ENCODE measurements at places on chromosomes 7 and 10.

DNA sequence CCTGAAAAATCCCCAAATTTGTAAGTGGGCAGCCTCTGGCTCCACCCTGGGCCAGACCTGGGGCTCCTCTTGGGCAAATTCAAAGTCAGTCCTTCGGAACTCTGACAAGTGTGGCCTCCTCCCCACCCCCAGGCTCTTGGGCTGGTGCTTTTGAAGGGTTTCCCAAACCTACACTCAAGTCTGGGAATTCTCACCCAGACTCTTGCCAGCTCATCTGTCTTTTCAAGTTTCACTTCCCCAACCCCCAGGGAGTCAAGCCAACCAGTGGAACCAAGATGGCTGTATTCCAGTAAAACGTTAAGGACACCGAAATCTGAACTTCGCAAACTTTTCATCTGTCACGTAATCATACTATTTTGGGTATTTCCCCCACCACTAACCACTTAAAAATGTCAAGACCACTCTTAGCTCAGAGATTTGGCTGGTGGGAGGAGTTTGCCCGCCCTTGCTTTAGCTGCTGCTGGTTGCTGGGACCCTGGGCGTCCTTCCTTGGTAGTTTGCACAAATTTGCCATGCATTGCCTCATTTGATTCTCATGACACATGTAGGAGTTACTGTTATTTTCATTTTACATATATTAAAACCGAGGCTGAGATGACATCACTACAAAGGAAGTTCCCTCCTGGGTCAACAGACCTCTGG, 1.7 kb upstream of the MYO1G start:
- H3K27ac ChIP-seq, result peak overlapping the region; percentile 63
- H3K36me3 ChIP-seq, result peaks cover 23% of the 10 kb centered on the region
- DNase-seq, result no peak
- peak overlapping the region; percentile 36 for H3K4me3 ChIP-seq
- H3K27me3 ChIP-seq, result no peaks in the 10 kb centered on the region
- peaks cover 21% of the 10 kb centered on the region for H3K4me1 ChIP-seq

DNA sequence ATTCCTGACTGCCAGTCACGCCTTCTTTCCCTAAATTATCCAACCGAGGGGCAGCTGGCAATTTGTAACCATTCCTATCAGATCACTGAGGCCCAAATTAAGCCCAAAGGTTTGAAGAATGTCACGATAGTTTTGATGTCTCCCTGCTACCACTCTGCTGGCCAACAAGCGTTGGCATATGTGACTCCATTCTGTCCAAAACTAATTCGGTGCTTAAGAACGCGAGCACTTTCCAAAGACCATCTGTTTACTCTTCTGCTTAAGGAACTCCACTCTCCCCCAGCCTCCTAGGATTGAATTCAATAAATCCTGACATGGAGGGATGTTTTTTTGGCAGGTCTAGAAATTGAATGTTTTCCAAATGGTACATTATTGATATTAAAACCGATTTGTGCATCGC, 131.5 kb upstream of the CTBP2 start:
- no peak overlapping the region for H3K4me3 ChIP-seq
- no peaks in the 10 kb centered on the region for H3K4me1 ChIP-seq
- peaks cover 3% of the 10 kb centered on the region for H3K27me3 ChIP-seq
- no peak overlapping the region for H3K27ac ChIP-seq

DNA sequence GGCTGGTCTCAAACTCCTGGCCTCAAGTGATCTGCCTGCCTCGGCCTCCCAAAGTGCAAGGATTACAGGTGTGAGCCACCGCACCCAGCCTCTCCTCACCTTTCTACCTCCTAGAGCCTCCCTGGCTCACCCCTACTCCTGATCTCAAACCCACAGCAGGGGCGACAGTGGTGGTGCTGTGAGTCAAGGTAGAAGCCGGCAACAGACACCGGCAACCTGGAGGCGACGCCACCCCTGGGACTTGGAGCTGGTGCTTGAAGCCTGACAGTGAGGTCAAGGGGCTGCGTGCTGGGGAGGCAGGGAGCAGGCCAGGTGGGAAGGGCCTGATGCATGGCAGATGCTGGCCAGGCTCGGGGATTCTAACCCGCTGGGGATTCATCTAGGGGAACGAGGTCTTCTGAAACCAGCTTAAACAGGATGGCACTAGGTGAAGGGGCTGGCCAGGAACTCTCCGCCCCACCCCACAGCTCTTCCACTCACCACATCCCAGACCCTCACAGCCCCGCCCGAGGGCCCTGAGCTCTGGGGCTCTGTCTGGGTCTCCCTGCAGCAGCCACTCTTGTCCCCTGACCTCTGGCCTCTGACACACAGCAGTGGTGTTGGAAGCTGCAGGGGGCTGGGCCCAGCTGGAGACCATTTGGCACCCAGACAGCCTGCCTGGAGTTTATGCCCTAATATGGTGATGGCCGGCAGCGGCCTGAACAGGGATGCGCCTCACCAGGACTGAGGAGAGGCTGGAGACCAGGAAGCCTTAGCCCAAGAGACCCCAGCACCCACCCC, 16.4 kb downstream of the KCNH2 start:
- no peak overlapping the region for H3K27ac ChIP-seq
- peaks cover 12% of the 10 kb centered on the region for H3K27me3 ChIP-seq
- peaks cover 5% of the 10 kb centered on the region for H3K4me1 ChIP-seq
- no peak for DNase-seq

DNA sequence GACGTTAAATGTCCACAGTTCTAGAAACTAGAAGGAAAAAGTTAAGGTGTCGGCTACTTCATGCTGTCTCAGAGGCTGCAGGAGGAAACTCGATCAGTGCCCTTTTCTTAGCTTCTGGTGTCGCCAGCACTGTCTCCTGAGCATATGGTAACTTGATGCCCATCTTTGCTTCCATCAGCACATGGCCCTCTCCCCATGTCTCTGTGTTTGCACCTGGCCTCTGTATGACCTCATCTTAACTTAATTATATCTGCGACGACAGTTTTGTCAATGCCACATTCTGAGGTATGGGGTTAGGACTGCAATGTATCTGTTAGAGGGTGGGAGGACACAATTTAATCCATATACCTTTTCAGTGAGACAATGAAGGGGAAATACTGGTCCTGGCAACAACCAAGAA, 449.9 kb downstream of the POM121L12 start:
- H3K27me3 ChIP-seq, result no peaks in the 10 kb centered on the region
- DNase-seq, result no peak
- no peak overlapping the region for H3K4me3 ChIP-seq
- no peaks in the 10 kb centered on the region for H3K36me3 ChIP-seq
- H3K27ac ChIP-seq, result no peak overlapping the region

GRCh38 chr10:29555746-29556481, 78.9 kb downstream of the SVIL start:
- DNase-seq, result no peak
- H3K4me1 ChIP-seq, result peaks cover 15% of the 10 kb centered on the region
- peaks cover 39% of the 10 kb centered on the region for H3K36me3 ChIP-seq
- H3K27ac ChIP-seq, result peak overlapping the region; percentile 37
- no peaks in the 10 kb centered on the region for H3K27me3 ChIP-seq

DNA sequence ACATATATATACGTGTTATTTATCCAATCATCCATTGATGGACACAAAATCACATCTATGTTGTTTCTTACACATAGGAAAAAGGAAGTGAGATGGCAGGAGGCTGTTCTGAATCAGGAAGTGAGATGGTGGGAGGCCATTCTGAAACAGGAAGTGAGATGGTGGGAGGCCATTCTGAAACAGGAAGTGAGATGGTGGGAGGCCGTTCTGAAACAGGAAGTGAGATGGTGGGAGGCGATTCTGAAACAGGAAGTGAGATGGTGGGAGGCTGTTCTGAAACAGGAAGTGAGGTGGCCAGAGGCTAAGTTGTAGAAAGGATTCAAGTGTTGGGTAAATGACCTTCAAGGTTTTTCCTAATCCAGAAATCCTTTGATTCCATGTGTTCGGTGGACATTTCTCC, 921.5 kb downstream of the TYW1 start:
- peaks cover 4% of the 10 kb centered on the region for H3K36me3 ChIP-seq
- no peak for DNase-seq
- peaks cover 3% of the 10 kb centered on the region for H3K4me1 ChIP-seq
- H3K4me3 ChIP-seq, result no peak overlapping the region
- no peak overlapping the region for H3K27ac ChIP-seq

DNA sequence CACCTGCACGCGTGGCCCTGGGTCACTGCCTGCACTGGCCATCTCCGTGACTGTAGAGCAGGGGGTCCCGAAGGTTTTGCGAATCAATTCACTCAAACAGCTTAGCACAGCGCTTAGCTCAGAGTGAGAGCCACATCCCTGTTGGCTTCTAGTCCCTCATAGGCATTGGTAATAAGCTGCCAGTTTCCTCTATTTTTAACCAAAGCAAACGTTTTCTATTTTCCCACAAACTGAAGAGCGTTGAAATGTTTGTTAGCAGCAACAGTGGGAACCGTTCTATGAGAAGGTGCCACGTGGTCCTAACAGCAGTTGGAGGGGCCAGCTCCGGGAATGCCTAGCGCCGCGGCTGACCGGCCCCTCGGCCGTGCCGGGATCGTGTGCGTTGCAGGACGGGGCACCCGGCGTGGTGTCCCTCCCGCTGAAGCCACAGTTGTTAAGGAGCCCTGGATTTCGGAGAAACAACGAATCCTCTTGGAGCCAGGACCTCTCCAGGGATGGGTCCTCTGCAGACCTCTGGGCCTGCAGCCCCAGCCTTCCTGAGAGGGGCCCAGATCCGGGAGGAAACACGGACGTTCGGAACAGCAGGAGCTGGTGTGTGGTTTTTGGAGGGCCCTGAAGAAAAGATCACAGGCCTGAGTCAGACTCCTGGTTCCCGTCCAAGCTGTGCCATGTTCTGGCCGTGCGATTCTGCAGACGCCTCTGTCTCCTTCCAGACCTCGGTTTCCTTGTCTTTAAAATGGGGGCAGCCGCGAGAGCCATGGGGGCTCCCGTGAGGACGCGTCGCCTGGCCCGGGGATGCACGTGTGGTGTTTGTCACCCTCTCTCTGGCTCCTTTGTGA, 40.3 kb downstream of the FAM20C start:
- no peak overlapping the region for H3K27ac ChIP-seq
- no peak overlapping the region for H3K4me3 ChIP-seq
- H3K27me3 ChIP-seq, result peaks cover 4% of the 10 kb centered on the region
- peaks cover 17% of the 10 kb centered on the region for H3K4me1 ChIP-seq
- DNase-seq, result no peak
- peaks cover 4% of the 10 kb centered on the region for H3K36me3 ChIP-seq

- no peaks in the 10 kb centered on the region for H3K4me1 ChIP-seq
- no peak for DNase-seq
- H3K36me3 ChIP-seq, result no peaks in the 10 kb centered on the region
- H3K27ac ChIP-seq, result no peak overlapping the region
Measured at GRCh38 chr10:108445746-108446145, 1281.2 kb upstream of the SORCS1 start.

DNA sequence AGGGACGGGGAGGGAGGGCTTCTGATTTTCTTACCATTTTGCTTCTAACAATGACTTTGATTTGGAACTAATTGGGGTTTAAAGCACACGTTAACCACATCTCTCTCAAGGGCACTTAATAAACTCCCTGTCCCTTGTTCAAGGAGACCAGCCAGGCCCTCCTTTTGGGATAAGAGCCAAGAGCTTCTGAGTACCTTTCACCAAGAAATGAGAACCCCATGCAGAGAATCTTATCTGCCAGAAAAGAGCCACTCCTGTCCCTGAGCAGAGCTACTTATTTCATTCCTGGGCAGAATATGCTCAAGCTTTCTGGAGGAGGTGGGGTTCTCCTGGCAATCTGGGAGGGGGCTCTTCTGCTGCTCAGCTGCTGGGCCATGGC, 574.6 kb downstream of the GALNT17 start:
- no peak for DNase-seq
- H3K36me3 ChIP-seq, result no peaks in the 10 kb centered on the region
- no peak overlapping the region for H3K4me3 ChIP-seq
- no peaks in the 10 kb centered on the region for H3K27me3 ChIP-seq
- no peak overlapping the region for H3K27ac ChIP-seq

DNA sequence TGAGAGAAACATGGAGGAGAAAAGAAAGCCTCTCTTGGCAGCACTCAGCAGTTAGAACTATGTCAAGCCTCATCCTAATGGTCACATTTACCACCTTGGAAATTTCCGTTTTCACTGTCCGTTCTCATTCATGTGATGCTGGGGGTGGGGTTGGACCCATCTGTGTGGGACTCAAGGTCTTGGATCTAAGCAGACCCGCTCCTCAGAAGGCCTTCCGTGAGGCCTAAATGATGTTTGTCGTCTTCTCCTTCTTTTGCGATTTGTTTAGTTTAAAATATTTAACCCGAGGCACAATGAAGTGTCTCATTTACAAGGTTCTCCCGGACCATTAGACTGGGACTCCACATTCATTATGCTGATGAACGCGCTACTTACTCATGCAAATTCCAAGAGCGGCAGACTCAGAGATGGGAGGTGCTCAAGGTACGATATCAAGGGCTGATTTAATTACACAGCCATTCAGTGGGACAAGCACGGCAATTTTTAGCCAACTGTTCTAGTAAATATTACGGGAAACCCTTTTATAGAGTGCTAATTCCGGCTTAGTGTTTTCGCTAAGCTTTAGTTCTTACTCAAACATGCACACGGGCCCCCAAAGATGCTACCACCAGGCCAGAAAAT, 109.1 kb upstream of the EFCAB10 start:
- no peak overlapping the region for H3K4me3 ChIP-seq
- H3K4me1 ChIP-seq, result peaks cover 18% of the 10 kb centered on the region
- DNase-seq, result no peak
- H3K27ac ChIP-seq, result peak overlapping the region; percentile 5

- peaks cover 42% of the 10 kb centered on the region for H3K4me1 ChIP-seq
- peaks cover 15% of the 10 kb centered on the region for H3K36me3 ChIP-seq
- no peak for DNase-seq
- no peak overlapping the region for H3K4me3 ChIP-seq
Measured at GRCh38 chr7:2154831-2155230, 77.9 kb downstream of the MAD1L1 start.

GRCh38 chr7:138898802-138899201, 82.4 kb downstream of the KIAA1549 start:
- H3K27me3 ChIP-seq, result no peaks in the 10 kb centered on the region
- no peaks in the 10 kb centered on the region for H3K4me1 ChIP-seq
- no peak overlapping the region for H3K4me3 ChIP-seq
- DNase-seq, result no peak
- peaks cover 64% of the 10 kb centered on the region for H3K36me3 ChIP-seq

DNA sequence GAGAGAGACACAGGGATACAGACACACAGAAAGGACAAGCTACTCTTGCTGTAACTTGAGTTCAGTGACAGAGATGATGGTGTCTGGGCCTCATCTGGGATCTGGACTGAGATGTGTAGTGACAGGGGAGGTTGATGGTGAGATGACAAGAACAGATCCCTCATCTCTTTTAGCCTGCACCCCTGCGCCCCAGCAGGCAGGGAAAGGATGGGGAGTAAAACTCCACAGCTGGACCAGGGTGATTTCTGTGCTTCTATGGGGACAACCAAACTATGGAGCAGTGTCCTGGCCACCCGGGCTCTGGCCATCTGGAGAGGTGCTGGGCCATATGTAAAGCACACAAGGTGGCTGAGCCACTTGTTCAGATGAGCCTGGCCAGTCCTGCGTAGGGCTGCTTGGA, 4.5 kb upstream of the LRRC18 start:
- peaks cover 9% of the 10 kb centered on the region for H3K4me1 ChIP-seq
- no peak overlapping the region for H3K4me3 ChIP-seq
- no peaks in the 10 kb centered on the region for H3K36me3 ChIP-seq
- H3K27me3 ChIP-seq, result peaks cover 7% of the 10 kb centered on the region
- no peak for DNase-seq

All from type B pancreatic cell (in vitro differentiated cells).